Activated T-helper 1 cell treated with anti-CD3 and anti-CD28 coated beads, Interleukin-2, amount 50 U/mL, for 16 hours (primary cell): ENCODE measurements at places on chromosomes 16 and 17.

DNA sequence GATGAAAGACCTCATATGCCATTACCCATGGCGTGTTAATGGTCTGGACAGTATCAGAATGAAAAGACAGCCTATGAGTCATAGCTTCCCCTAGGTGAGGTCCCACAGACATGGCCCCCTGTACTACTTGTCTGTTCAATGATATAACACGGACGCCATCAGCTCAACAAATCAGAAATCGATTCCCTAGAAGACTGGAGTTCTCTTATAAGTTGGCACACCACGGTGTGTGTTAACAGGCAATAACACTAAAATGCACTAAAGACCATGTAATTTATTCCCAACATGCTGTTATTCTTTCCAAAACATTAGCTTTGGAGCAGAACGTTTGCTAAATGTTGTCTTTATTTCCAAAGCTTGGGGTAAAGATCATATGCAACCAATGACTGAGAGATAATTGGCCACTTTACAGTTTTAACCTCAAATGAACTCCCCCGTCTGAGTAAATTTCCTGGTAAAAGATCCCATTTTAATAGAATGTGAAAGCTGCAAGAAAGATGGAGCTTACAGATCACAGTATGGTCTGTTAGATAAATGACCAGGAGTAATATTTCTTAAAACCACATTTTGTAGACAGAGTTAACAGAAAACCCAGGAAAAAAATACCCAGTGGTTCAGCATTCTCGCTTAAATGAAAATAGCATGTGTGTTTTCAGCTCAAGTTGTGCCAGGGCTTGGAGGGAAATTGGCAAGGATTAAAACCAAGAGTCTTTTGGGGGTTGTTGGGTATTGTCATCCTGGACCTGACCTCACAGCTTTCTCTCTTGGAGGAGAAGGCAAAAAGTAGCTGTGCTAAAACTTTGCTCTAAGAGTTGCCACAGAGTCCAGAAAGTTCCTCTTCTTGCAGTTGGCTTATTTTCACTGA, 65.9 kb downstream of the PCTP start:
- DNase-seq, result no peak

- DNase-seq, result no peak
These were observed 5.2 kb upstream of the SH2B1 start for GRCh38 chr16:28858421-28858820.

GRCh38 chr17:49975531-49975930, 6.5 kb downstream of the DLX4 start:
- DNase-seq, result no peak

GRCh38 chr17:4118015-4118743, 24.7 kb downstream of the ZZEF1 start:
- DNase-seq, result no peak

DNA sequence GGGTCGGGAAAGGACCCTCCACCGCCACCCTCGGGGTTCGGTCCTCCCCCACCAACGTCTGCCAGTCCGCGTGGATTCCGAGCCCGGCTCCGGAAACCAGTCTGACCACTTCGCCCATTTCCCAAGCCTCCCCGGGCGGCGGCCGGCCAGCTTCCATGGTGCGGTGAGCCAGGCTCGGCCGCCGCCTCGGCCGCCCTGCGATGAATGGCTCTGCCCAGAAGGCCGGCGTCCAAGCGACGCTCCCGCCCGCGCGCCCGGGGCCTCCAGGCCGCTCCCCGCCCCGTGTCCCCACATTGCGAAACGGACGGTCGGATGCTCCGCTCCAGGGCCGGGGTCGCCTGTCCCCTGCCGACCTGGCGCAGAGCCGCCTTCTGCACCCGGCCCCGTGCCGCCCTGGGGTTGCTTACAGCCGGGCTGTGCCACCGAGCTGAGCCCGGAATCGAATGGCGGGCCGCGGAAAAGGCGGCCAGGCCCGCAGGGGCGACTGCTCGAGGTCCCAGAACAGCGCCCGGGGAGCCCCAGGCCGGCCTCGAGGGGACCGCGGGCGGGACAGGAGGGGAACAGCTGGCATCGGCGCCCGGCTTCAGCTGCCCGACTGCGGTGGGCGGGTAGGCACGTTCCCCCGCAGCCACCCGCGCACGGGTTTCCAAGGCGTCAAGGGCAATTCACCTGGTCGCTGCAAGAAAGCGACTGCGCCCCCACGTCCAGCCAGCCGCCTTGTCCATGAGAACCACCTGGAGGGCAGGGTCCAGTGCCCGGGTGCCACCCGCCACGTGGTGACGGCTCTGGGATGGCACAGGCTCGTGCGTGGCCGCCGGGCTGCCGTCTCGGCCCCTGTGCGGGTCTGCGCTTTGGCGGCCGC, 18.3 kb upstream of the CBX8 start:
- no peak for DNase-seq
